Glomerular endothelial cell (primary cell): ENCODE measurements at places on chromosomes 3 and 15.

- DNase-seq = peak; percentile 42
These were observed 107.2 kb downstream of the FRMD5 start for GRCh38 chr15:44087578-44088465.

DNA sequence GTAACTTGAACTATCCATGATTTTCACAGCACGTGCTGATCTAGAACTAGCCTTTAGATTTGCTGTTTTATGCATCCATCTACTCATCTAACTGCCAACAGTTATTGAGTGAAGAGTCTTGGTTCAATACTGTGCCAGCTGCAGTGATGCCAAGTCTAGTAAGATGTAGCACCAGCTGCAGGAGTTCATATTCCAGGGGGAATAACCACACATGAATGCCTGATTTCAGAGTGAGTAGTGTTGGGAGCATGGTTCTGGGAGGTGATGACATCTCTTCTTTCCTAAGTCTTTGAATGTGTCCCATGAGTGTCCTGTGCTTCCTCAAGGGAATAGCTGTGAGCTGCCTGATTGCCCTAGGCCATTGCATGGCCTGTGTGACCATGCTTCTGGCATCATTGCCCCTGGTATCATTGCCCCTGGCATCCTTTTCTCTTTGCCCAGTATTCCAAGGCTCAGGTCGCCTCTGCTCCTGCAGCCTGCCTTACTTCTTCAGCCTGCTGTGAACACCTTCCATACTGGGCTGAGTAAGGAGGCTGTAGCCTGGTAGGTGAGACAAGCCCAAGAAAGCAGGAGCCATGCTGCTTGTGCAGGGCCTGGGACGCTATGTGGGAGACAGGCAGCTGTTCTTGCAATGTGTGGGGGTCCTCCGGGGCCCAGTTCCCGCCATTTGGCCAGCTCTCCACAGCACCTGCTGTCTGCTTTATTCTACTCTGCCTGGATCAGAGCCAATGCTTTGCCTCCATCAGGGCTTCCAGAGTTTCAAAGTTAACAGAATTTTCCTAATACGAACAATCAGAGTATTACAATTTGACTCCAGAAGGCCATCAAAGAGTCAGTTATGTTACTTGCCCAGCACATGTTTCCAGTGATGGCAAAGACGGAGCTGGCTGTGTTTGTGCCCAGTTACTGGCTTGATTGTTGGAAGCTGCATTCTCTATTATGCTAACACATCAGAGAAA lies 73.2 kb downstream of the CLSTN2 start:
- no peak for DNase-seq

DNA sequence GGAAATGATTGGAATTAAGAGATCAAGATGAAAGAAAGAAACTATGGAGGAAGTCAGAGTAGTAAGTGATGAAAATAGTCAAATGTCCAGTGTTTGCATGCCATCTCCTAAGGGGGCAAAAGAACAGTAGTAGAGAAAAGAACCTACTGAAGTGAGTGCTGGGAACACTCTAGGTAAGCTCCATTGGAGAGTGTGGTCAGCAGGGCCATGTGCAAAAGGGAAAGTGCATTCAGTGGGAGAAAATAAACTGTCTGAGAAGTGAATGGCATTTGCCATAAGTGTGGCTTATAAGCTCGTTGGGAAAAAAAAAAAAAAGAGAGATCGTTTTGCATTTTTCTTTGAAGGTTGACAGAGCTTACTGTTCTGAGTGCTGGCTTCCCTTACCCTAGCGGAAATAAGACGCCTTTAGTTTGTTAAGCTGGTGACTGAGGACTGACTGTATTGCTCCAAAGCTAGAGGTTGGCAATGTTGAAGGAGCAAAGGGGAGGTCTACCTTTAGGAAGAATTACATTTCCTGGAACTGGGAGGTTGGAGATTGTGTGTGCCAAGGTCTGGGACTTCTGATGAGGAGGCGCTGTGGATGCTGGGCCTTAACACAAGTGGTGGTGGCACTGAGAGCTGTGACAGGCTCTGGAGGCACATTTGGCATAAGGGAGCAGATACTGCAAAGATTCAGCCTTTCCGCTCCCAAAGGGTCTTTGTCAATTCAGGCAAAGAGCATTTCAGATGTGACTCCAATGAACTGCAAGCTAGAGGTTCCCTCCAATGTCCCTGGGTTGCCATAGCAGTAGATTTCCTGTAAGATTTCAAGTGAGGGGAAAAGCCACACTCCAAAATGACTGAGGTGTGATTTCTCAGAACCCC lies 287.8 kb upstream of the SATB1 start:
- no peak for DNase-seq

DNA sequence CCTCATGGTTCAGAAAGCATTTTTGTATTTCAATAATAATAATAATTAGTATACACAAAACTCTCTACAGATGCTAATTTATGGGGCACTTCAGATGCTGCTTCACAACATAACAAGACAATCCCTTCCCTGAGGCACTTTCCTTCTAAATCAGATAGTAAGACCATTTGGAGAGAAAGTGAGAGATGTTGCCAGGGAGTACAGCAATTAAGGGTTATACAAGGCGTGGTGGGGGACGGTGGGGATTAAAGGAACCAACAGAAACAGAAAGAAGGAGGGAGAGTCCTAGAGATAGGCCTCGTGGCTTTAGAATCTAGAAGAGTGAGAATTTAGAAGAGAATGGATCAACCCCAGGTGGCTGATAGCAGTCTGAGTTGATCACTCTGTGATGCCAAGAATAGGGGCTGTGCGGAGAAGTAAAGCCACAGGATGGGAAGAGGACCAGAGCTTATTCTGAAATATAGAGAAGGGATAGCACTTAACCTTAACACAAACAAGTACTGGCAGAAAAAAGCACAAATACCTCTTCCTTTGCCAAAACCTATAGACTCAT lies 76.9 kb downstream of the ETFA start:
- DNase-seq = no peak

GRCh38 chr3:189588070-189588469 lies 43.1 kb upstream of the TP63 start:
- DNase-seq = no peak

GRCh38 chr3:156582532-156583183 lies 27.7 kb upstream of the SSR3 start:
- no peak for DNase-seq

DNA sequence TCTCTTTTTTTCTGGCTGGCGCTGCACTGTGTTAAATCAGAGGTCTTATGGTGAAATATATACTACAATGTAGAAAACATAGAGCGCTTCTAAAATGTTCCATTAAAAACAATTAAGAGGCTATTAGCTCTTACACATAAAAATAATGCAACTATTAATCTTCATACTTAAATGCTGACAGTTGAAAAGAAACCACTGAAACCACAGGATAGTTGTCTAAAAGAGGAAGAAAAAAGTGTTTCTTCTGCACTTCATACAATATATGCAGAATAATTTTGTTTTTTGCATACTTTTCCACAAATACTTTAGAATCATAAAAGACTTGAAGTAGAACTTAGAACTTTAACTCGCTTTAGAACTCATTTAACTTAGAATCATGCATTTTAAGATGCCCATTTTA lies 170.5 kb downstream of the PYDC2 start:
- DNase-seq = no peak

GRCh38 chr3:100089812-100090668 lies 24.3 kb downstream of the FILIP1L start:
- DNase-seq = no peak

DNA sequence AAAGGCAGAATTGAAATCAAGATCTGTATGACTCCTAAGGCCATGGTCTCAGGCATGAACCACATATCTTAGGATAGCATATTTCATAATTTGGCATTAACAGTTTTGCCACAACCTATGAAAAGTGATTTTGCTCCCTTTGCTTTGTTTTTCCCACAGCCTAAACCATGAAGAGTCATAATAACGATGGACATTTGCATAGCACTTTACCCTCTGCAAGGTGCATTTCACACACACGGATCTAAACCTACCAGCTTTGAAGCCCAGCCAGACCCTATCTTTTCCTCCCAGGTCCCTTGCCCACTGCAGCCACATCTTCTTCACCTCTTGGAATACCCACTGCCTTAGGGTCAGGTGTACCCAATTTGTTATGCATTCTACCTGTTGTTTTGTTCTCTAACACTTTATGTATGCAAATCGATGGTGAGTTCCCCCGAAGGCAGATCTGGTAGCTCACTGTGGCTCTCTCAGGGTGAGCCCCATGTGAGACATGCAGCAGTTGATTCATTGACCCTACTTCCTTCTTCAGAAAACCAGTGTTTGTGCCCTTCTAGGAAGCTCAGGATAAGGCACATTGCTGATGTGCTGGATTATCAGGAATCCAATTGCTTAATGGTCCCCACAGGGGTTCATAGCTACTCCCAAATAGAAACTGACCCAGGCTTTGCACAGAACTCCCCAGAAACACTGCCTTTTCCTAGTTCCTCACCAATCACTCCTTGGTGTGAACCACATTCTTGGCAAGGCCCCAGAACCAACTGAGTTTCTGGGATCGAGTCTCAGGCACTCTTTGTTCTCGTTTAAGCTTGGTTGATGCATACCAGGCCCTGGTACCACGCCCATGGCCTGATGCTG lies 8.7 kb downstream of the ARHGAP31 start:
- DNase-seq = no peak

GRCh38 chr3:56737006-56737405 lies 53.9 kb upstream of the TASOR start:
- no peak for DNase-seq

DNA sequence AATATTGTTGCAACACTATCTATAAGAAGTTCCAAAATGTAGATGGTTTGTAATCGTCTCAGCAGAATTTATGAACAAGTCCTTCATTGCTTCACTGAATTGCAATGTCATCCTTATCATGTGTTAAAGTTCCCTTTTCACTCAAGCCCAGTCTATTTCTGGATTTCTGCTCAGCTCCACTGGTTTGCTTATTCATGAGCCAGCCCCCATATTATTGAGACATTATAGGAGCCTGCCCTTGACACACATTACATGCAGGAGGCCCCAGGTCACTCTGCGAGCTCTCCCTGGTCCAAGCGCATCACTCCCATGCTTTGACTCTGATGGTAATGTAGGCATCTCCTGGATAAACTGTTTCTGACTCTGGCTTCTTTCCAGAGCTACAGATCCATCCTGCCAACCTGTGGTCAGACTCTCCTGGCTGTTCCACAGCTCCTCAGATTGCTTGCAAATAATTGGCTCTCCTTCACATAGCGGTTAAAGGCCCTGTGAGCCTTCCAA lies 56.9 kb downstream of the ABTB1 start:
- DNase-seq = no peak
